ENCODE measurements at places on chromosomes 16 and 17. TPM values are rescaled to one million over a fixed set of nuclear protein-coding genes. Genes with fewer than 3 reads are reported as not detected.

DNA sequence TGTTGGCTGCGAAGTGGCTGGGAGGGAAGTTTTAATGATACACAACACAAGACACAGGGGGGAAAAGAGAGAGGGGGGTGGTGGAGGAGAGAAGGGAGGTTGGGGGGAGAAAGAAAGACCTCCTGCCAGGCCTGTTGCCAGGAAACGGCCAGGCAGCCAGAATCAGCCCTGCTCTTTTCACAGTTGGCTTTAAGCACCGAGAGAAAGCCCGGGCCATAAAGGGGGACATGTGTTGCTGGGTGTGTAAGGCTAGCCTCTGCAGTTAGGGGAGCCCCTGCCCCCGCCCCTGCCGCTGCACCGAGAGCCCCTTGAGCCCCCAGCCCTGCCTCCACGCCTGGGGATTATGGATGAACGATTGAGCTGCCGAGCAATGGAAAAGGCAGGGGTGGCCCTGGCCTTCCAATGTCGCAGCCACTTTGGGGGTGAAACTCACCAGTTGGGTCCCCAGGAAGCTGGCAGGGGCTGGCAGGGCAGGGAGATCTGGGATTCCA is 13.9 kb upstream of the WNT3 start:
- H3K4me3 ChIP-seq = no peak overlapping the region
- H3K36me3 ChIP-seq = no peaks in the 10 kb centered on the region
- no peaks in the 10 kb centered on the region for H3K4me1 ChIP-seq
- peak; percentile 9 for DNase-seq

DNA sequence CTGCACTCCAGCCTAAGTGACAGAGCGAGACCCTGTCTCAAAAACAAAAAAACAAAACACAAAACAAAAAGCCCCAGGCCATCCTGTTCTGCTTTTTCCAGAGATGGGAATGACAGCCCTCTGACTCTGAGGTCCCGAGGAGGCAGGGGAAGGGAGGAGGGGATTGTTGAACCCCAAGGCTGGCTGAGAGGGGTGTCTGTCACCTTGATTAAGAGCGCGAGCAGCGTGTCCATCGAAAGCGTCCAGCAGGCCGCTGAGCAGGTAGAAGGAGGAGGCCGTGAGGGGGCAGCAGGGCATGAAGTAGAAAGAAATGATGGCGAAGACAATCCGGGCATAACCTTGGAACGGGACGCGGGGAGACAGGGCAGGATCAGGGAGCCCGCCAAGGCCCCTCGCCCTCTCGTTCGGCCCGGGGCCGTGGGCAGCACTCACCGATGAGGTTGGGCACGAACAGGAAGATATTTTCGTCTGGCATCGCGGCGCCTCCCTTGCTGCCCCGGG is 593 bp downstream of the CDIPT start:
- H3K4me3 ChIP-seq = peak overlapping the region; percentile 91
- peaks cover 17% of the 10 kb centered on the region for H3K4me1 ChIP-seq
- H3K36me3 ChIP-seq = peaks cover 34% of the 10 kb centered on the region
- peak overlapping the region; percentile 97 for H3K27ac ChIP-seq
- H3K27me3 ChIP-seq = no peaks in the 10 kb centered on the region

GRCh38 chr17:50169121-50169764 is 3.4 kb downstream of the SGCA start:
- no peaks in the 10 kb centered on the region for H3K36me3 ChIP-seq
- no peak overlapping the region for H3K27ac ChIP-seq
- no peak overlapping the region for H3K4me3 ChIP-seq
- H3K27me3 ChIP-seq = no peaks in the 10 kb centered on the region

DNA sequence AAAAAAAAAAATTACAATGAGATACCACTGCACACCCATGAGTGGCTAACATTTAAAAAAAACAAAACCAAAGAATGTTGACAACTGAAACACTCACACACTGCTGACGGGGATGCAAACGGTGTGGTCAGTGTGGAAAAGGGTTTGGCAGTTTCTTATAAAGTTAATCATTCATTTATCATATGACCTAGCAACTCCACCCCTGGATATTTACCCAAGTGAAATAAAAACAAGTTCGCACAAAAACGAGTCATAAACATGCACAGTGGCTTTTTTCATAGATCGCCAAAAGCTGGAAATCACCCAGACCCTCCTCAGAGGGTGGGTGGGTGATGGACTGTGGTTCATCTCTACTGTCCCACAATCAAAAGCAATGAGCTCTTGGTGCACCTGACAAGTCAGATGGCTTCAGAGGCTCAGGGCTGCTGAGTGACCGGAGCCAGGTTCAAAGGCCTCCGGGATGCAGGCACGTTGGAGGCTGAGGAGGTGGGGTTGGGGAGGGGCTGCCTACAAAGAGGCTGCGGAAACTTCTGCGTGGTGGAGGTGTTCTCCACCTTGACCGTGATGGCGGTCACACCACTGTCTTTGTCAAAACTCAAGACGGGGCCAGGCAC is 14.2 kb downstream of the RAB40B start:
- H3K27me3 ChIP-seq = no peaks in the 10 kb centered on the region
- DNase-seq = no peak
- H3K36me3 ChIP-seq = no peaks in the 10 kb centered on the region
- H3K4me3 ChIP-seq = no peak overlapping the region

- DNase-seq = no peak
- no peak overlapping the region for H3K27ac ChIP-seq
- H3K4me1 ChIP-seq = peaks cover 19% of the 10 kb centered on the region
- peaks cover 12% of the 10 kb centered on the region for H3K27me3 ChIP-seq
Measured at GRCh38 chr16:66919569-66920298, 1.0 kb upstream of the CDH16 start.

The TM4SF5 gene
- not detected for total RNA-seq

The EIF3CL gene
- total RNA-seq = 17.5 TPM
